Karpas-422 (cell line): ENCODE measurements at places on chromosomes 7 and 10.

- no peak for DNase-seq
These were observed 69.5 kb downstream of the ADCY1 start for GRCh38 chr7:45643630-45644029.

GRCh38 chr10:104326991-104327610, 11.2 kb downstream of the ITPRIP start:
- DNase-seq: no peak

DNA sequence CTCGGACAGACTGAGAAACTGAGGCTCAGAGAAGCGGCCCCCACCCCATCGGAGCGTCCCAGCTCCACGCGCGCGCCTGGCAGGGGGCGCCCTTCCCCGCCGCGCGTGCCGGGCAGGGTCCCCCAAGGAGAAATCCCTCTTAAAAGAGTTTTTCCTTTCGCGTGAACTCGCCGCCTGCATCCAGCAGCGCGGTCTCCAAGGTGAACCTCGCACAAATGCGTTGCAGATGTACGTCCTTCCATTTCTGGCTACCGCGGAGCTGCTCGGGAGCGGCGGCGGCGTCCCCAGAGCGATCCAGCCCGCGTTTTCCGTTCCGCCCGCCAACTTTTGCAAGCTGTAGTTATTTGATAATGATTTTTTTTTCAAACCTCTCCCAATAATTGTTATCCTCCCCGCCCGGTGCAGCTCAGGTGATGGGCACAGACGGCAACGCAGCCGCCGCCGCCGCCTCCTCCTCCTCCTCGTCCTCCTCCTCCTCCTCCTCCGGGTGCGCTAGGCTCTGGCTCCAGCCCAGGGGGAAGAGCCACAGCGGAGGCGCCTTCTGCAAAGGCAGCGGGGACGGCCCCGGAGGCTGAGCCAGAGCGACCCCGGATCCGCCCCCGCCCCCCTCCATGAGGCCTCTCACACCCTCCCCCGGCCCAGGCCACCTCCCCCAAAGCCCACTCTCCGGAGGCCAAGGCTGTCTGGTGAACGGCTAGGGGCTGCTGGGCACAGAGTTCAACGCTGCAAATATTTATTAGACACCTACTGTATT, 74.0 kb upstream of the CUX1 start:
- DNase-seq: peak; percentile 71

- no peak for DNase-seq
These were observed 1.7 kb upstream of the NKX6-2 start for GRCh38 chr10:132787495-132788179.

DNA sequence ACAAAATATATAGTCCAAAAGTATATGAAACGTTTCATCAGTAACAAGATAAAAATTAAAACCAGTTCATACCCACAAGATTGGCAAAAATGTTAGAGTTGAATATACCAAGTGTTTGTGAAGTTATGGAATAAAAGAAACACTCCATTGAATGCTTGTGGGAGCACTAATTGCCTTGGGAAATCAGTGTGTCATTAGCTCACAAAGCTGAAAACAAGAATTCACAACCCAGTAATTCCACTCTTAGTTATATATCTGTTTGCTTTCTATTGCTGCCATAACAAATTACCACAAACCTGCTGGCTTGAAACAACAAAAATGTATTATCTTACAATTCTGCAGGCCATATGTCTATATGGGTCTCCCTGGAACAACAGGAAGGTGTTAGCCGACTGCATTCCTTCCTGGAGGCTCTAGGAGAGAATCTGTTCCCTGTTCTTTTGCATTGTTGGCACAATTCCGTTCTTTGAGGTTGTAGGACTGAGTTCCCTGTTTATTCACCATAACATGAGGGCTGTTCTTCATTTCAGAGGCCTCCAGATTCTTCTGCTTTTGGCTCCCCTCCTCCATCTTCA, 45.7 kb downstream of the SEM1 start:
- DNase-seq: no peak

DNA sequence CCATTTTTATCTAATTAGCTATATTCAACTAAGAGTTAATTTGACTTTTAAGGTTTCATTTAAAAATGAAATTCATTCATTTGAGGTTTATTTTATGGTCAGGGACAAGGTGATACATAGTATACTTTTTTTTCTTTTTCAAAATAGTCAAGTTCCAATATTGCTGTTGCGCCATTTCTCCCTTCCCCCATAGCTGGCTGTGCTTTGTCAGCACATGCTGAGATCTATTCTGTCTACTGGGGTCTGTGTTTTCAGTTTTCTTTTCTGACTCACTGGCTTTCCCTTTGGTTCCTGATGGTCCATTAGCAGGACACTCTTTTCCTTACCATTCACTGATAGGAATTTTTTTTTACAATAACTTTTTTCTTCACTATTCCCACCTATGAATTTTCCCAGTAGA, 336.4 kb upstream of the TMEM229A start:
- no peak for DNase-seq

- peak; percentile 69 for DNase-seq
These were observed at the start of gene KLF6 for GRCh38 chr10:3784510-3785250. TSS of gene KLF6 (minus strand) at chr10:3785209. CDS start at chr10:3785014, 195 bp downstream.

GRCh38 chr7:136062625-136063325, 85.6 kb upstream of the MTPN start:
- no peak for DNase-seq

DNA sequence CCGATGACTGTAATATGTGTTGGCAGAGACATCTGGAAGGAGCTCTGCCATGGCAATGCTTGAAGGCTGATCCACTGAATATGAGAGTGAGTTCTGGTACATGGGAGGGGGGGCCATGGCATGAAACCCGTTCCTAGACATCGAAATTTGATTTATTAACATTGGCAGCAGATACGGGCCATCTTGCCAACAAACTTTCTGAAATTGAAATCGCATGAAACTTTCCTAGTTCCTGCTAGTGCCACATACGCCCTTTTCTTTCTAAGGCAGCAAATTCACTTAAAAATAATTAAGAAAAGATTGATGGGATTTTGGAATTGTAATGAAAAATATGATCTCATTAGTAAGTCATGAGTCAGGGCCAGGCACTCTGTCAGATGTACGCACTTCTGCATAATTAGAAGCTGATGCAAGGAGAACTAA, 91.8 kb upstream of the KMT2C start:
- DNase-seq: no peak

- DNase-seq: no peak
These were observed 5.9 kb downstream of the ZNF33A start for GRCh38 chr10:38016354-38016753.

GRCh38 chr7:150439967-150440366, 10.5 kb upstream of the GIMAP8 start:
- no peak for DNase-seq

- no peak for DNase-seq
These were observed 148.8 kb upstream of the AGR3 start for GRCh38 chr7:17030559-17030958.
